ENCODE measurements at places on chromosomes 16 and 17.

DNA sequence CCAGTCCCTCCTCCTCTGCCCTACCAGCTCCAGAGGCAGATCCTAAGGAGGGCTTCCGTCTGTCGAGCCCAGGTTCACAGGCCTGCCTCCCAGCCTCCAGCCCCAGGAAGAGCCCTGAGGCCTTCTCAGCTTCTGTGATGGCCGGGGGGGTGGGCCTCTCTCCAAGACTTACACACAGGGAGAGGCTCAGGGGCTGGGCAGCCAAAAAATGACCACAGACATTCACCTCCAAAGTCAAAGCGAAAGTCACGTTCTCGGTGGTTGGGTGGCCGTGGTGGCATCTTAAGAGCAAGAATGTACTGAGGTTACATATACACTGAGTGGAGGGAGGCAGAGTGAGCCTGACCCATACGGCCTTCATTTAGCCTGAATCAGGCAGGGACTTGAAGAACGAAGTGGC, 119.1 kb downstream of the CCDC182 start:
- no peak for DNase-seq

DNA sequence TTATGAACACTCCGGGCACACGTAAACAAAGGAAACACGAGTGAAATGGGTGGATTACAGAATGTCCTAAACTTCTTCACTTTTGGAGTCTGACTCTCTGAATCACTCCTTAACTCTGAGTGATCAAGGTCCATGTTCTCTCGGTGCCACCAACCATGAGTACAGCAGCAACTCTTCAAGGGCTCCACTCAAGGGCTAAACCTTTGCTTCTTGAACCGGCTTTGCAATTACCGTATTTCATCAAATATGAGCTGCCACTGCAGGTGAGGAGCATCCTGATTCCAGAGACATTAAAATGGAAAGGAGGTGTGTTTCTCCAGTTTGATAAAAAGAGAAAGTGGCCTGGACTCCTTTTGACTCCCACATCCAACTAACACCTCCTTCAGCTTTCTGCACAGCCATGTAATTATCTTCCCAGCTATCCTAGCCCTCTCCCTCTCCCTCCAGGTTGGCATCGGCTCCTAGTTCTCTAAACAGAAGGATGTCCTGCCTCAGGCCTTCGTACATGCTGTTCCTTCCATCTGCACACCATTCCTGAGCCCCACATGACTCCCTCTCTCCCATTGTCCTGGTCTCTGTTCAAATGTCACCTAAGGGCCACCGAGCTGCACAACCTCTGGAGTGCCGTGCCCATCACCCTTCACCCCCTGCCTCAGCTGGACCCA, 61.4 kb downstream of the ZDHHC7 start:
- DNase-seq = no peak

- no peak for DNase-seq
Measured at GRCh38 chr16:55082591-55082976, 151.9 kb downstream of the IRX5 start.

GRCh38 chr16:23640615-23640930, 537 bp downstream of the PALB2 start:
- DNase-seq = no peak

DNA sequence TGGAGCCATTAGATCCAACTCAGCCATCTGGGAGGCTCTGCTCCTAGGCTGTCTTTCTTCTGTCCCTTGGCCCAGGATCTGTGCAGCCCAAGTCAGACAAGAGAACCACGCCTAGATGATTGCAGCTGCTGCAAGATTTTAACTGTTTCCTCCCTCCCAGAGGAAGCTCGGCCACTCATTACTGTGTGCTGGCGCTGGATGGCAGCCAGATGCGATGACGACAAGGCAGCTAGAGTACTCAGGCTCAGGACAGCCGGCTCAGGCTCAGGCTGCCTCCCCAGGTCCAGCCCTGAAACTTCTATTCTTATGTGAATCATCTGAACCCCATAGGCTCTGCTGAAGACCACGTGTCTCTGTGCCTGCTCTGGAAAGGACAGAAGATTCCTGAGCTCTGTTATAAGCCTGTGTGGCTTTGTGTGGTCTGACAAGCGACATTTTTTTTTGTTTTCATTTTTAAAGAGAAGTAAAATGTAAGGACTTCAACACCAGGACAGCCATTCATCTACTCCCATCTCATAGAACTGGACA, 32.1 kb upstream of the FBXW10B start:
- DNase-seq = peak; percentile 77

DNA sequence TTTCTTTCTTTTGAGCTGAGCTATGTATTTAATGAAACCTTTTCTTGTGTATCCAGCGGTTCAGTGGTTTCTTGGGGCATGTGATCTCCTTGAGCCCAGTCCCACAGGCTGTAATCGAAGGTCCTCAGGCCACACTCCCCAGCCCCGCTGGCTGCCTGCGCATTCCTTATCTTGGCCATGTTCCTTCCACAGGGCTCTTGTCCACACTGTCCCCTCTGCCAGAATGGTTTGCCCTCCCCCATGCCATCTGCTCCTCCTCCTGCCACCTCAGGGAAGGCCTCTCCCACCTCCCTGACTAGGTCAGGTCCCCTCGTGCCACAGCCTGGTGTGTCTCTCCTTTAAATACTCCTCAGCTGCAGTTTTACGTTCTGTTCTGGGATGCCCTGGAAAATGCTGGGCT, 12.1 kb upstream of the NLRC5 start:
- no peak for DNase-seq

GRCh38 chr17:37510056-37510455, 20.4 kb downstream of the DUSP14 start:
- DNase-seq = no peak

DNA sequence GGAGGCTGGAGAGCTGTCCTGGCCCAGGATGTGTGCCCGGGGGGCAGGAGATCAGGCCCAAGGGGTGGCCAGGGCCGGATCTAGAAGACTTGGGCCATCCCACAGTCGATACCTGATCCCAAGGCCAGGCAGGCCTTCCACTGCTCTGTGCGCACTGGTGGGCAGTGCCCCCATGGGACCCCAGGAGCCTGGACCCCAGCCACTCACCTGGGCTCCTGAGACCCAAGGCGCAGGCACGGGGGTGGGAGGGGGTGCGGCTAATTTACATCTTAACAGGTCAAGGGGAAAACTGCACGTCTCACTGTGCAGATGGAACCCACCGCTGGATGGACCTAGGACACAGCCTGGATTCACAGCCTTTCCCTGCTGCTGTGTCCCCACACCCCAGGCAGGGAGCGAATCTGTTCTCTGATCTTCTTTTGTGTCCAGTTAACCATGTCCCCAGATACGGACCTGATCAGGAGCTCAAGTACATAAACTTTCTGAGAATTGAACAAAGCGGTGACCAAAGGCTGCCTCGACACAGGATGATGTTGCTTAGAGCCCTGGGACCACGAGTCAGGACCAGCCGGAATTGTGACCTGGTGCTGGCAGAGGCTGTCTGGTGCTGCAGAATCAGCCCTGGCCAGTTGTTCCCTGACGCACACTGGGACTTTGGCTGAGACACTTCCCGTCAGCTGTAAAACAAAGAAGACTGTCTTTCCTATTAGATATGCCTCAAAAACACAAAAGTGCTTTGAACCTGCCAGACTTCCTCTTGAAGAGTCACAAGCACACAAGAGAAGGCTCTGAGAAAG, 60.6 kb downstream of the TNFRSF13B start:
- DNase-seq = no peak

DNA sequence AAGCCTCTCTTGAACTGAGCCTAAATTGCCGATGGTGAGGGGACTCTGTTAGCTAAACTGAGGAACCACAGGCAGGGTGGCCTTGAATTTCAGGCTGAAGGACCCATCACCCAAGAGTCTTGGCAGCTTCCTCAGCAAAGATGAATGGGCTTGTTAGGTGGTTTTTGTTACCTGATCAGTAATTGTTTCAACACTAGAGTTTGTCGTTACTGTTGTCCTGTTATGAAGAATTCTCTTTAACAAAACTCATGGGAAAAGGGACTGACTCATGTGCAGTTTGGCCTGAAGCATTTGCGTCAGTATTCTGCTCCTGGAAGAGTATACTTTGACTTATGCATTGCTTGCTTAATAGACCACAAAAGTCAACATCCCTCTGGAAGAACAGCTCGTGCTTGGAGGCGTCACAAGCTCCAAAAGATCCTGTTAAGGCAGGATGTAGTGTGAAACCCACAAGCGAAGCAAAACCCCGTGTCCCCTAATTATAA, 206.0 kb downstream of the IRX3 start:
- peak; percentile 87 for DNase-seq

DNA sequence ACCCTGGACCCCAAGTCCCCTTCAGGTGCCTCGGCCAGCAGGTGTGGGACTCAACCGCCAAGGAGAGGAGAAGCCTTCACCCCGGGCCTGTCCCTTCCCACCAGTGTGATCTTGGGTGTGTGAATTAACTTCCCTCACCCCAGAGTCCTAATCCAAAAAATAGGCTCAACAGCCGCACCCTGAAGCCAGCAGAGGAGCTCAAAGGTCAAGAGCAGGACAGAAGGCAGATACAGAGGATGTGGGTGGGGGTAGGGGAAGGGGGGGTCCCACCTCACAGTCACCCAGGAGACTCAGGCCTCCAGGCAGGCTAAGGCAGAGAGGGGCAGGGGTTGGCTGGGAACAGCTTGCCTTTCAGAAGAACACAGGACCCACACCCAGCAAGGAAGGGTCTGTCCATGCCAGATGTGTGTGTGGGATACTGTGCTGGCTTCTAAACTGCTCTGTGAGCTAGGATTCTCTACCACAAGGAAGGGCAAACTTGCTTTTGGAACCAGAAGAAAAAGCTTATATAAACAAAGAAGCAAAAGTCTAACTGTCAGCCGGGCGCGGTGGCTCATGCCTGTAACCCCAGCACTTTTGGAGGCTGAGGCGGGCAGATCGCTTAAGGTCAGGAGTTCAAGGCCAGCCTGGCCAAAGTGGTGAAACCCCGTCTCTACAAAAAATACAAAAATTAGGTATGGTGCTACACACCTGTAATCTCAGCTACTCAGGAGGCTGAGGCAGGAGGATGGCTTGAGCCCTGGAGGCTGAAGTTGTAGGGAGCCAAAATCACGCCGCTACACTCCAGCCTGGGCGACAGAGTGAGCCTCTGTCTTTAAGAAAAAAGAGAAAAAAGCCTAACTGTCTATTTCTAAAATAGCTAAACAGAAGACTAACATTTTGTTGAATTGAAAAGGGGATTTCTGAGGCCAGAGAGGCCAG, 4.6 kb downstream of the PIEZO1 start:
- DNase-seq = no peak

- DNase-seq = no peak
Measured at GRCh38 chr16:3691761-3692160, 25.6 kb downstream of the TRAP1 start.

DNA sequence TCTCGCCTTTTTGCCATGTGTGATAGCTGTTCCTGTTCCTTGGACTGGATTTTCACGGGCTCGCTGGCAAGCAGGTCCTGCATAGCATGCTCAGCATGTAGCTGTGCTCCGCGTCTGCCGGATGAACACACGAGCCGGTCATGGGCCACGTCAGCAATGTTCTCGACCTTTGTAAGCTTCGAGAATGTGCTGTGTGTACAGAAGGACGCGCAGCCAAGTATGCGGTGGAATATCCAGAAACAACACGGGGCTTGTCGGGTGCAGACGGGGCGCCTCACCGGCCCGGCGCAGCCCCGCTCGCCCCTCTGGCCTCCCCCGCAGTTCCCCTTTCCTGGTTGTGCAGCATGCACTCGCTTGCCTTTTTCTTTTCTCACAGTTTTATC, 42.2 kb downstream of the RPTOR start:
- DNase-seq = peak; percentile 81

GRCh38 chr16:89623511-89624261, 10.2 kb downstream of the DPEP1 start:
- no peak for DNase-seq

DNA sequence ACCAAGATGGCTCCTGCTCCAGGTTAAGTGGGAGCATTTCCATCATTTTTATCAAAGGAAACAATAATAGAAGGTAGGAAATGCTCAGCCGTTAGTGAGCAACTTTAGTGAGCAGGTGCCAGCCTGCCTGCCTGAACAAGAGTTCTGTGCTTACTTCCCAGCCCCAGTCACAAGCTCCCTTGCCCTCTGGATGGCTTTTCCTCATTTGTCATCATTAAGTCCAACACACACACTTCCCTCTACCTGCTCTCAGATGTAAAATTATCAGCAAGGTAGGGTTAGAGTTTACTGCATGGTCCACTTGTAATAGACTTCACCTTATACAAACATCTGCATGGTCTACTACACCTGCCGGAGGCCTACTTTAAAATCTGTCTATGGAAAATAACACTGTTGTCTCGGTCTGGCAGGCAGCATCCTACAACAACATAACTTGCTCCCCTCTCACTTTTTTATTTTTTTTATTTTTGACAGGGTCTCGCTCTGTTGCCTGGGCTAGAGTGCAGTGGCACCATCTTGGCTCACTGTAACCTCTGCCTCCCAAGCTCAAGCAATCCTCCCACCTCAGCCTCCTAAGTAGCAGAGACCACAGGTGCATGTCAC, 12.7 kb downstream of the TEX2 start:
- DNase-seq = no peak

DNA sequence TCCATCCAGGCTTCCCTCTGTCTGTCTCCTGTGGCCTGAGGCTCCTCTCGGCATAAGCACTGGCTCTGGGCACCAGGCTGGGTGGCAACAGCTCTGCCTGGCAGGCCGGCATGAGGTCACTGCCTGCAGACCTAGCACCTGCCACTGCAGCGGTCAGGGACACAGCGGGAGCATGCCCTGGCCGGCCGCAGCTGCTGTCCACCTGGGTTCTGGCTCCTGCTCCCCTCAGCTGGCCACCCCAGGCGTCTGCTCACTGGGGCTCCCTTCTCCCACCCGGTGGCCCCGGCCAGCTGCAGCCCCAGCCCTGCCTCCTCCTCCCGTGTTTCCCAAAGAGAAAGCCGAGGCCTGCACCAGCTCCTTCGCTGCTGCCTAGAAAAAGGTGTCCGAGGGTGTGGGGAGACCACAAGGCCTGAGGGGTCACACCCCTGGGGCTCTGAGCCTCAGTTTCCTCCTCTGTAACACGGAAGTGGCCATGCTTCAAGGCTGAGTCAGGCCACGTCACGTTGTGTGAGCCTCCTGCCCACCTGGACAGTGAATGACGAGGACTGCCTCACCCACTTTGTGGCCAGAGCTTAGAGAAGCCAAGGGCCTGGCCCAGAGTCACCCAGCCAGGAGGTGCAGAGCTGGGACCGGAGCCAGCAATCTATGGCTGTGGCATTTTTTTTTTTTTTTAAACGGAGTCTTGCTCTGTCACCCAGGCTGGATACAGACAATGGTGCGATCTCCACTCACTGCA, 6.7 kb downstream of the NTHL1 start:
- DNase-seq = no peak

GRCh38 chr16:48383009-48383876, 2.0 kb downstream of the SIAH1 start:
- DNase-seq = no peak

- no peak for DNase-seq
Measured at GRCh38 chr17:78708510-78708973, 73.5 kb downstream of the CYTH1 start.

GRCh38 chr17:5181509-5182305, 10.0 kb downstream of the ZNF594 start:
- no peak for DNase-seq
